ENCODE measurements at places on chromosomes 1 and 21.
A peak's percentile ranks its signal among the peaks of the same experiment; 100 is the strongest.

DNA sequence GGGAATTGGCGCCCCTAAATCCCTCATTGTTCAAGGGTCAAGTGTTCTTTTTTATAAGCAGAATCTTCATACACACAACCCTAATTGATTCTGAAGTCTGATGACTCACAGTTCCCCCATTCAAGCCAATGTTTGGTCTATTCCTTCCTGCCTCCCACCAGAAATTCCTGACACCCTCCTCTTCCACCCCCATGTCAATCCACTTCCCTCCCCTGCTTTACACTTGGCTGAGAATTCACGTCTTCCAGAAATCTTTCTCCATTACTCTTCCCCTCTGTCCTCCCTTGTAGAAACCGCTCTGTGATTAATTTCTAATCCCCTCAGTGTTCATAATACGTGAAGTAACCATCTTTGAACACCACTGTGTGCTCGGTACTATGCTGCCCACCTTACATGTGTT lies 76.2 kb upstream of the CD34 start:
- no peak for DNase-seq

- peak; percentile 19 for DNase-seq
Observed at GRCh38 chr1:39576016-39576657, 453 bp downstream of the PABPC4 start.

- DNase-seq, result no peak
Observed at GRCh38 chr1:11594222-11594621, 60.0 kb downstream of the FBXO2 start.

DNA sequence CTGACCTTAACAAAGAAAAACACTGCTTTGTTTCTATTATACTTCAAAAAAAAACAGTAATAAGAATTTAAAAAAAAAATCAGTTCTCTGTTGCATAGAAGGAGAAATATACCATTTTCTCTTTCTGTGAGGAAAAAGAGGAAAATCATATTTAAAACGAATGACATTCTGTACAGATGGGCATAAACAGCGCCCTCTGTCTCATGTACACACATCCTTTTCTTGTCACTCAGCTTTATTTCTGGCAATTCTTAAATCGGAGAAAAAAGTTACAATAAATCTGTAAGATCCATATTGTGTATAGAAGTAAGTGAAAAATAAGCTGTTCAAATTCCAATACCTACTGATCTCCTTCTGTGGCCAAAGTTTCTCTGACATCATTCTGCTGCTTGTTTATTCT lies 245.4 kb downstream of the SMYD3 start:
- DNase-seq, result no peak

DNA sequence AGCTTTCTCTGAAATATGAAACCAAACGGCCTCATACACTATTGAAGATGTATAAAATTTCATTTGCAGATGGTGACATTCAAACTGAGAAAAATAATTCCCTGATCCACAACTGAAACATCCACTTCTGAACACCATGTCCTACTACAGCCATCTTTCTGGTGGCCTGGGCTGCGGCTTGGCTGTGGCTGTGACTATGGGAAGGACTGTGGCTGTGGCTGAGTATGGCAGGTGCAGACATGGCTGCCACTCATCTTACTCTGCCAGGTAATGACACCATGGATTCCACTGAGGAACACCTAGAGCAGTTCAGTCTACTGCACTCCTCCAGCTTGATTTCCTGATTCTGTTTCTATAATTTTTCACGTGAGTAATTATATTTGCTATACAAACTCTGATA lies at the start of gene KRTAP20-4:
TSS of gene KRTAP20-4 (plus strand) at position 106 of the 400 bp plus-strand sequence.
- DNase-seq, result no peak

DNA sequence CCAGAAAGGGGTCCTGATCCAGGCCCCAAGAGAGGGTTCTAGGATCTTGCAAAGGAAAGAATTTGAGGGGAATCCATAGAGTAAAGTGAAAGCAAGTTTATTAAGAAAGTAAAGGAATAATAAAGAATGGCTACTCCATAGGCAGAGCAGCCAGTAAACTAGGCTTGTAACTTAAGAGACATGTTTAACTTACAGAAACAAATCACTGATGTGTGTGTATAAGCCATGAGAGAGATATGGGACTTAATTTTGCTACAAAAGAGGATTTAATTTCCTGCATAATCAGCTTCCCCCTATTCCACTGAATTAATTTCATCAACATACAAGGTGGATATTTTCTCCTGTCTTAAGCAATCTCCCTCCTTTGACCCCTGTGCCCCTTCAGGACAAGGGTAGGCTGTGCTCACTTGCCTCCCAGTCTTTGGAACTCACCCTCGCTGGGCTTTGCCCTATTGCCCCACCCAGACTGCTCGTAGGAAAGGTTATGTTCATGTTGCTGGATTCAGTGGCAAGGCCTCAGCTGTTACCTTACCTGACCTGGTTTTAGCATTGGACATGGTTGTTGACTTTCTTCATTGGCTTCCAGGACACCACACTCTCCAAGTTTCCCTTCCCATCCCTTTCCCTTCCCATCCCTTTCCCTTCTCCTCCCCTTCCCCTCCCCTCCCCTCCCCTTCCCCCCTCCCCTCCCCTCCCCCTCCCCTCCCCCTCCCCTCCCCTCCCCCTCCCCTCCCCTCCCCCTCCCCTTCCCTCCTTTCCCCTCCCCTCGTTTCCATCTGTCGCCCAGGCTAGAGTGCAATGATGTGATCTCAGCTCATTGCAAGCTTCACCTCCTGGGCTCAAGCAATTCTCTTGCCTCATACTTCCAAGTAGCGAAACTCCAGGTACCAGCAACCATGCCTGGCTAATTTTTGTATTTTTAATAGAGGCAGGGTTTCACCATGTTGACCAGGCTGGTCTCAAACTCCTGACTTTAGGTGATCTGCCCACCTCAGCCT lies 44.6 kb downstream of the TBCE start:
- DNase-seq, result no peak

DNA sequence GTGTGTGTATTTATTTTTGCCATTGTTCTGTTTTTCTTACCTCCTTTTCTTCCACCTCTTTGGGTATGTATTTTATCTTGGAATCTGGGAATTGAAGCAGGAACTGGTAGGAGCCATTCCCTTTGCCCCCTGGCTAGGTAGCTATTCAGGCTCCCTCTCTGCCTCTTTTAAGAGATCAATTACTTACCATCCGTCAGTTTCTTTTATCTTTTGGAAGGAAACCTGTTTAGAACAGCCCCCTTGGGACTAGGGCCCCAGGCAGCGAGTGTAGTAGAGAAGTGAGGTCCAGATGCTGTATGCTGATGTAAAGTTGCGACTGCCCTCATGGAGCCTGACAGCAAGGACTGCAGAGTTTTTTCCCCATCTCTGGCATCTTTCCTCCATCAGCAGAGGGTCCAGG lies 41.6 kb downstream of the KIRREL1 start:
- DNase-seq, result no peak

- no peak for DNase-seq
Observed at GRCh38 chr1:30063621-30064280, 659.6 kb downstream of the MATN1 start.

DNA sequence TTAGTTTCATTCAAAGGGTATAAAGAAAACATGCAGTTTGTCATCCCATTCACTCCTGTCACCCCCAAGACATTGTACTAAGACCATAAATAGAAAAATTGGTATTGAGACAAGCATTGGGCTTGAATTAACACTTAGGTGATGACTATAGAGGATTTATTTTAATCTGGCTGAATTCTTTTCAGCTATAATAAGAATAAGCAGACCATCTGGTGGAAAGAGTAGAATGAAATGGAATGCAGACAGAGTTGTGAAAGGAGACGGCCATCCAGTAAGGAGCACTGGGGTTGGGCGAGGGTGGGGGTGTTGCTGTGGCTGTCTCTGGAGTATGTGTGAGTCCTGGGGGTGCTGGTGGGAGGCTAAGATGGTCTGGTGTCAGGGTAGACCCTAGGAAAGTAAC lies 125.0 kb upstream of the IVNS1ABP start:
- DNase-seq, result no peak

DNA sequence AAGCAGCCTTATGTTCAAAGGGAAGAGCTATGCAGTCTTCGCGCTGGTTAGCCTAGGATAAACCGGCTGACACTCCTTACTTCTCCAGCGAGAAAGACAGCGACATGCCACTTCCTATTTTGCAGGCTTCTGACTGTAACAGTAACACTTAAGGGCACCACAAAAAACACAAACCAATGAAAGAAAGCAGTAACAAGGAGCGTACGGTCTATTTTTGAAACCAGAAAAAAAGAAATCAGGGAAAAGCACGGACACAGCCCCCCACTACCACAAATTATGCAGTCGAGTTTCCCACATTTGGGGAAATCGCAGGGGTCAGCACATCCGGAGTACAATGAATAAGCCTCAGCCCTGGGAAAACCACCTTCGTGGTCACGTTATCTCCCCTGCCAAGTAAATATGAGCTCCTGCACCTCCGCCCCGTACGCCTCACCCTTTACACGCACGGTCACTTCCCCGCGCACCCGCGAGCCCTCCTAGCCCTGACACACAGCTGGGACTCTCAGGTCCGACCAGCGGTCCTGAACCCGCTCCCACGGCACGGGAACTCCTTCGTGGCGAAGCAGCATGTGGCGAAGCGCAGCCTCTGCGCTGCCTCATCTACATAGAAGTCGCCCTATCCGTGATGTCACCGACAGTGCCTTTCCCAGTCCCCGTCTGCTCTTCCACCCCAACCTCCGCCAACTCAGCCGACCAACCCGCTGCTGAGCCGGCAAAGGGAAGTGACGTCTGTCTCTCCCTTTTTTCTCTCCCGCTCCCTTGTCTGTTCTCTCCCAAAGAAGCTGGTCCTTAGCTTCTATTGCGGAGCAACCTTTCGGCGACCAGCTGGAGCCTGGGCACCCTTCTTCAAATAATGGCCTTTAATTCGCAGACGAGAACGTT lies 40.9 kb upstream of the PPIAL4F start:
- peak; percentile 41 for DNase-seq

- DNase-seq, result no peak
Observed at GRCh38 chr1:3516911-3517675, 62.6 kb downstream of the ARHGEF16 start.

GRCh38 chr1:63475761-63476160 lies 47.3 kb downstream of the ITGB3BP start:
- no peak for DNase-seq

GRCh38 chr21:34807881-34808568 lies 139.2 kb downstream of the CLIC6 start:
- DNase-seq, result no peak

DNA sequence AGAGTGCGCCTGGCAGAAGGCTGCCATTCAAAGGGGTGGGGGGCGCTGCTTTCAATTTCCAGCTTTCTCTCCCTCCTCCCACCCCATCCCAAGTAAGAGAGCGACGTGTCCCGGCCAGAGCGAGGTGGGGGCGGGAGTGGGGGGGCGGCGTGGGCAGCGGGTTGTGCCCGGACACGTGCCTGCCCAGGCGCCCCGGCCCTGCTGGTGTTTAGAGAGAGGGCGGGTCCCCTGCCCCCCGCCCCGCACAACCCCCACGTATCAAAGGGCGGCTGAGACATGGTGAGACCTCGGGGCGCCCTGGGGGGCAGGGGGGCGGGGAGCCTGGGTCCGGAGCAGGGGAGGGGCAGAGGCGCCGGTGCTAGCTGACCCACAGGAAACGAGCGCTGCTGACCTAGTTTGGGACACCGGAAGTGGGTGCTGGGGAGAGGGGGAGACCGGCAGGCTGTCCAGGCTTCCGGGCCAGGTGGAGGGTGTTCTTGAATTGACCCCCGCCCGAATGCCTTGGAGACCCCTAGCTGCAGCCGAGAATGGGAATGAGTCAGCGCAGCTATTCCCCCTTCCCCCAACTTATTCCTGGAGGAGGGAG lies 1.3 kb downstream of the ZBTB7B start:
- no peak for DNase-seq

GRCh38 chr1:145997016-145997717 lies 788 bp upstream of the TXNIP start:
- DNase-seq, result peak; percentile 17

DNA sequence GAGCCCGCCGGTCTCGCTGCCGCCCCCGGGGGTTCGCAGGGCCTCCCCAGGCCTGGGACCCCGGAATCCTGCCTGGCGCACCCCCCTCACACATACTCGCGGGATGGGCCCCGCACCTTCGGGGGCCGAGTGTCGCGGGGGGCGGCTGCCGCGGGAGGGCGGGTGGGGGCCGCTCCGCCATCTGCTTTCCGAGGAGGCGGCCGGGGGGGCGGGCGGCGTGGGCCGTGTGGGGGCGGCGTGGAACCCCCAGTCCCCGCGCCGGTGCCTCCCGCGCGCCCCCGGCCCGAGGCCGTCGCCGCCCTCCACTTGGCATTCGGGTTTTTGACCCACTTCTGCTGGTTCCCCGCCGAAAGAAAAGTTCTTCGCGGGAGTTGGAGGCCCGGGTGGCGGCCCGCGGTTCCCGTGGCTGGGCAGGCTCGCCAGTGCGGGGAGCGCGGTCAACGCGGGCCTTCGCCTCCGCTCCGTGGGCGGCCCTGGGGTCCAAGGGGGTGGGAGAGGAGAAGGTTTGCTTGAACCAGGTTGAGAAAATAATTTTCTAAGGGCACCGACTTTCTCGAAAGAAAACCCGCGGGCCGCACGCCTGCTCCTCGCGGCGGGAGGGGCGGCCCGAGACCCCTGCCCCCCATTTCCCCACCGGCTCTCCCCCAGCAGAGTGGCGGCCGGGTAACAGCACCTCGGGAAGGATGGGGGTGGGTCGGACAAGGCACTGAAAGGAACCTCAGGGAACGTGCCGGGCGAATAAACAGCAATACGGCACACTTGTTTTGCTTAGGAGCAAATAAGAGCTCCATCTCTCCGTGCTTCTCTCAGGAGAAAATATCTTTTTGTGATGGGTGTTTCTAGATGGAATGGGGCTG lies 1.6 kb downstream of the PHF13 start:
- no peak for DNase-seq

DNA sequence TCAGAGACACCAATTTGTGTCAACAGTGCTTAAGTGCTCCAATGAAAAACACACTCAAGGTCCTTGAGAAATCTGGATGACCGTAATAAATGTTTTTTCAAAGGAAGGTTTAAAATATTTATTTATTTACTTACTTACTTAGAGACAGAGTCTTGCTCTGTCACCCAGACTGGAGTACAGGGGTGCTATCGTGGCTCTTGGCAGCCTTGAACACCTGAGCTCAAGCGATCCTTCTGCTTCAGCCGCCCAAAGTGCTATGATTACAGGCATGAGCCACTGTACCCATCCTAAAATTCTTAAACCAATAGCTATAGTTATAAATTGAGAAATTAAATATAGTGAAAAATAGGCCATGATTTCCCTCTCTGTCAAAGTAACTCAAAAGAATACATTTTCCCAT lies 17.3 kb upstream of the ERICH3 start:
- no peak for DNase-seq

DNA sequence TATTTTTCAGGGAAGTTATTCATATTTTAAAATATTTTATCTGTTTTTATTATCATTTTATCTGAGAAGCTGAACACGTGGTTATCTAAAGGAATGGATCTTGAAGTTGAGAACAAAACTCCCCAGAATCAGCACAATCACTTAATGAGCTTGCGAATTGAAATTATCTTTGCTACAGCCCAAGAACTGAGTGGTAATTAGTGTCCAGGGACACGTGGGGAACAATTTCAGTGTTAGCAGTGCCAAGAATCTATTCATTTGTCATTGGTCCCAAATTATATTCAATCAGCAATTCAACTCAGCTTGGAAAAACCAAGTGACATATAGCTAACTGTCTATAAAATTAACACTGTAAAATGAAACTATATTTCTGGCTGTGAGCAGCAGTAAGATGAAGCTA lies 197.6 kb upstream of the UBE2U start:
- DNase-seq, result no peak

- DNase-seq, result no peak
Observed at GRCh38 chr1:1203561-1204424, 2.6 kb downstream of the TNFRSF18 start.

GRCh38 chr1:9539829-9540550 lies 725 bp downstream of the SLC25A33 start:
- DNase-seq, result no peak

Data from activated CD8-positive, alpha-beta memory T cell treated with anti-CD3 and anti-CD28 coated beads for 1 hour (primary cell).